ENCODE measurements at places on chromosomes 13 and 19.

- no peak for DNase-seq
These were observed 1346.0 kb upstream of the SPRY2 start for GRCh38 chr13:81686877-81687276.

DNA sequence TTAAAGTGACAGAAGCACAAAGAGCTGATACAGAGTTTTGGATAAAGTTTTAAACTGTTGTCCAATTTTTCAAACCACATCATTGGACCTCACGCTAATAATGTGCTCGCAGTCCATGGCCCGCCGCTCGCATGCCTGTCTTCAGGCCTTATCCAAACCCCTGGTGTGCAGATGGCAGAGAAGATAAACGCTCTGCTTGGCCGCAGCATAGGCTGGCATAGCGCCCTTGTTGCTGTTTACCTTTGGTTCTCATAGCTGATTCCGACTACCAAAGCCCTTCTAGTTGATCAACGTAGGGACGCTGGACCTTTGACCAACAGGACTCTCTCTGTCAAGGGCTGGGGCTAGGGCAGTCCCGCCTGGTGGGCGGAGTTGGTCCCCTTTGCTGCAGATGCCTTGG is 23.5 kb upstream of the QTRT1 start:
- DNase-seq: no peak

DNA sequence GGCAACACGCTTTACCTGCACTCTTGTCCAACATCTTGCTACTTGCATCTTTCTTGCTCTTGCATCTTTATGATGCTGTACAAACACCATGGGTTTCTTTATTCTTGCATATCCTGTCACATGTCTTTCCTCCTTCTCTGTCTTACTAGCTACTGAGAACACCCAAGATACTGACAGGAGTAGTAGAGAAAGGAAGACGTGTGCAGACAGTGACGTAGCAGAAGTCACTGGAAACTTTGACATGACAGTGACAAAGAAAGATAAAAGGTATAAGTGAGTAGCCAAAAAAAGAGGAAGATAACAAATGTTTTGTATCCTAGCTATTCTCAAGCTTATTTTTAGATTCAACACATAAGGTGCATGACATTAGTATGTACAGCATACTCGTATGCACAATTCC is 34.2 kb downstream of the TRPC4 start:
- DNase-seq: no peak

GRCh38 chr19:35882114-35882832 is 13.9 kb downstream of the APLP1 start:
- DNase-seq: no peak

GRCh38 chr13:73168226-73168952 is 109.6 kb downstream of the KLF5 start:
- no peak for DNase-seq

- no peak for DNase-seq
These were observed 20.0 kb downstream of the LAMP1 start for GRCh38 chr13:113317031-113317430.

- no peak for DNase-seq
These were observed 5.6 kb upstream of the GATAD2A start for GRCh38 chr19:19399733-19400433.

- no peak for DNase-seq
These were observed 2.3 kb downstream of the GRK1 start for GRCh38 chr13:113669231-113669754.

DNA sequence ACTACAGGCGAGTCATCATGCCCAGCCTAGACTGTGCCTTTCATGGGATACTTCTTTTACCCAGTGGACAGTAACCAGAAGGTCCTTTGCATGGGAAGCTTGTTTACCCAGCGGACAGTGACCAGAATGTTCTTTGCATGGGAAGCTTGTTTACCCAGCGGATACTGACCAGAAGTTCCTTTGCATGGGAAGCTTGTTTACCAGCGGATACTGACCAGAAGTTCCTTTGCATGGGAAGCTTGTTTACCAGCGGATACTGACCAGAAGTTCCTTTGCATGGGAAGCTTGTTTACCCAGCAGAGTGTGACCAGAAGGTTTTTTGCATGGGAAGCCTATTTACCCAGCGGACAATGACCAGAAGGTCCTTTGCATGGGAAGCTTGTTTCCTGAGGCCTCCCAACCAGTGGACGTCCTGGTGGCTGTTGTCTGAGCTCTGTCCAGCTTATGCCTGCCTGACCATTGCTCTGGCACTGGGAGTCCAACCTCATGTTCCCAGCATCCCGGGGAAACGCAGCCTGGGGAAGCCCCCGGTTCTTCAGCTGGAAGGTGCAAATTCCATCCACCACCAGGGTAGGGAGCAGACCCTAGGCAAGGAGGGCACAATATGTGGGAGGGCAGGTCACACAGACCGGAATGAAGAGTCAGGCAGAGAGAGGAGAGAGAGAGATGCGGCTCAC is 41.6 kb upstream of the PDCD5 start:
- DNase-seq: no peak

GRCh38 chr19:35935911-35936737 is at the start of gene LRFN3:
Gene LRFN3 (plus strand): TSS chr19:35936374. CDS start chr19:35939426, 3,052 bp downstream.
- peak; percentile 42 for DNase-seq

GRCh38 chr13:85373322-85373721 is 425.9 kb downstream of the SLITRK6 start:
- no peak for DNase-seq

- no peak for DNase-seq
These were observed 37.3 kb downstream of the KDM4B start for GRCh38 chr19:5006201-5006600.

GRCh38 chr19:16457954-16458331 is 13.8 kb downstream of the EPS15L1 start:
- DNase-seq: no peak

GRCh38 chr13:73366241-73366640 is 307.4 kb downstream of the KLF5 start:
- no peak for DNase-seq

DNA sequence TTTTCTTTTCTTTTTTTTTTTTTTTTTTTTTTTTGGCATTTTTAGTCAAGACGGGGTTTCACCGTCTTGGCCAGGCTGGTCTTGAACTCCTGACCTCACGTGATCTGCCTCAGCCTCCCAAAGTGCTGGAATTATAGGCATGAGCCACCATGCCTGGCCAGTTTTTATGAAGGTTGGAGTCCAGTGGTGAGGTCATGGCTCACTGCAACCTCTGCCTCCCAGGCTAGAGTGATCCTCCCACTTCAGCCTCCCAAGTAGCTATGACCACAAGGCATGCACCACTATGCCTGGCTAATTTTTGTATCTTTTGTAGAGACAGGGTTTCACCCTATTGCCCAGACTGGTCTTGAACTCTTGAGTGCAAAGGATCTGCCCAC is 4.2 kb downstream of the SNRPA start:
- DNase-seq: no peak

GRCh38 chr19:604355-604754 is 14.7 kb downstream of the HCN2 start:
- no peak for DNase-seq

- DNase-seq: no peak
These were observed 11.6 kb upstream of the DCLK1 start for GRCh38 chr13:36142735-36143134.

GRCh38 chr13:75798353-75799255 is 162.5 kb downstream of the LMO7 start:
- no peak for DNase-seq

DNA sequence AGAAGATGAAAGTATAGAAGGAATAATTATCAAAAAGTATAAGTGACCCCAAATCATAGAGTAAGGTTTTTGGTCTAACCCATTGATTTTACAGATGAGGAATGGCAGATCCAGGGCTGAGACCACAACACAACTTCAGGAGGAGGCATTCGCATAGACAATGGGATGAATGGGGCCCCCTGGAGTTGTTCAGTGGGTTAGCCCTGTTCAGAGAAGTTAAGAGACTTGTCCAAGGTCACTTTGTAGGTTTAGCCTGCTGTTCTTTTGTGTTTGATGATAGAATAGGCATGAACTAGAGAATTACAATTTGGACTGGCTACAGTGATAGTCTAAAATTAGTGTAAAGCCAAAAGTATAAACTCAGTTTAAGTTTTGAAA is 233.9 kb downstream of the KCNRG start:
- no peak for DNase-seq

DNA sequence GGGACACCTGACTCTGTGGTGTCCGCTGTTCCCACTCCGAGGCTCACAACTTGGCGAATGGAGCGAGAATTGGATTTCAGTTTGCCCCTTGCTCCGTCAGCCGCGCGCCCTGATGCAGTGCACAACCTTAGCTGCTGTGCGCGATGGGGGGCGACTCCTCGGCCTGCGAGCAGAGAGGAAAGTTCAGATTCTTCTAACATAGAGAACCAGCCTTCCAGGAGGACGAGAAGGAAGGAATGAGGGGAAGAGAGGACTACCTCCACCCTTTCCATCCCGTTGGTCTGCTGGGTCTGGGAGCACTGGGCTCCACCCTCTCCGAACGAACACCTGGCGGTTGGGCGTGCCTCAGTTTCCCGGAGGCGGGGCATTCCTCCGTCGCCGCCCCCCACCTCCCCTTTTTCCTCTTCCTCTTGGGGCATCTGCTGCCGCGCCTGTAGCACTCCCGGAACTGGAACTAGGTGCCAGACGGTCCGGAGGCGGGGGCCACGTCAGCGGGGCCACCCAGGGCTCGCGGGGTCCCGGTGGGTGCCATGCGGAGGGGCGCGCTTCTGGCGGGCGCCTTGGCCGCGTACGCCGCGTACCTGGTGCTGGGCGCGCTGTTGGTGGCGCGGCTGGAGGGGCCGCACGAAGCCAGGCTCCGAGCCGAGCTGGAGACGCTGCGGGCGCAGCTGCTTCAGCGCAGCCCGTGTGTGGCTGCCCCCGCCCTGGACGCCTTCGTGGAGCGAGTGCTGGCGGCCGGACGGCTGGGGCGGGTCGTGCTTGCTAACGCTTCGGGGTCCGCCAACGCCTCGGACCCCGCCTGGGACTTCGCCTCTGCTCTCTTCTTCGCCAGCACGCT is at the start of gene KCNK6:
TSS of gene KCNK6 (plus strand) at position 425 of the 838 bp plus-strand sequence. CDS start at position 531, 106 bp downstream.
- peak; percentile 41 for DNase-seq

- DNase-seq: no peak
These were observed 29.9 kb downstream of the NLRP13 start for GRCh38 chr19:55902080-55902751.

GRCh38 chr13:84870190-84870589 is 929.0 kb downstream of the SLITRK6 start:
- DNase-seq: no peak

GRCh38 chr13:32178763-32179162 is 136.4 kb downstream of the ZAR1L start:
- DNase-seq: no peak

DNA sequence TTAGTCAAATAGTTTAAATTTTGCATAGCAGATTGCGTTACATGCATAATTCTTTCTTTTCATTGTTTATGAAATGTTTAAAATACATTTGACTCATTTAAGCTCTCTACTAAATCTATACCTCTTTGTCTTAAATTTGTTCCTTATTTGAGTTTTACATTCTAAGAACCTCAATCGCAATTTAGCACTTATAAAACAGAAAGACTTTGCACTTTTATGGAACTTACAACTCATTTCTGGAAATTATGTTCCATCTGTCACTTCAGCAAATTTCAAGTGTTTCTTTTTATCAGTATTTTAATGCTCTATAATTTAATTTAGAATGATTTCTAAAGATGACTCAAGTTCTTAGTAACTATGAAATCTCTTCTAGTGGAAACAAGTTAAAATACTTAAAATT is 1505.8 kb upstream of the SPRY2 start:
- no peak for DNase-seq

DNA sequence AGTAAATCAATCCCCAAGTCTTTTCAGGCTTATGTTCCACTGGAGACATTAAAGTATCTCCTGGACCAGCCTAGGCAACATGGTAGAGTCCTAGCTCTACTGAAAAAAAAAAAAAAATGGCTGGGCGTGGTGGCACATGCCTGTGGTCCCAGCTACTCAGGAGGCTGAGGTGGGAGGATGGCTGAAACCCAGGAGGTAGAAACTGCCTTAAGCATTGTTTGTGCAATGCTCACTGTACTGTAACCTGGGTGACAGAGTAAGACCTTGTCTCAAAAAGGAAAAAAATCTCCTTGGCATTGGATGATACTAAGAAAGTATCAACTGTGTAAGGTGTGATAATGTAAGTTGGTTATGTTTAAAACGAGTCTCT is 8.8 kb downstream of the KLK8 start:
- no peak for DNase-seq

- DNase-seq: no peak
These were observed 55.8 kb upstream of the KCTD15 start for GRCh38 chr19:33740811-33741396.

- DNase-seq: no peak
These were observed 266.3 kb downstream of the PCDH20 start for GRCh38 chr13:61149331-61149730.

DNA sequence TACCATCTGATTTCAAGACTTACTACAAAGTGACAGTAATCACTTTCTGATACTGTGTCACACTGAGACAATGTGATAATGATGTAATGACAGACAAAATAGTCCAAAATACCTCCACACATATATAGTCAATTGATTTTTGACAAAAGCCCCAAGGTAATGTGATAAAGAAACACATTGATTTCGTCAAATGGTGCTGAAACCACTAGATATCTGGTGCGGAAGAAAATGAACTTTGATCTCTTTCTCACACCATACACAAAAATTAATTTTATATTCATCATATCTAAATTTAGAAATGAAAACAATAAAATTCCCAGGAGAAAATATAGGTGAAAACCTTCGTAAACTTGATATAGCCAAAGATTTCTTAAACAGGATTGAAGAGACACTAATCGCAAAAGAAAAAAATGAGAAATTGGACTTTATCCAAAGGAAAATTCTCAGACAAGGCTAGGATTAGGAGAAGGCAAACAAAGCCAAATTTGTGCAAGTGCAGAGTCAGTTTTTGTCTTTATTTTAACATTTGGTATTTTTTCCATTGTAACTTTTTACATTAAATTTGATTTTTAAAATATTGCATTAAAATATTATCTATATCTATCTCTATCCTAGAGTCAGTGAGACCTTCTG is 739.9 kb downstream of the DIAPH3 start:
- DNase-seq: no peak

DNA sequence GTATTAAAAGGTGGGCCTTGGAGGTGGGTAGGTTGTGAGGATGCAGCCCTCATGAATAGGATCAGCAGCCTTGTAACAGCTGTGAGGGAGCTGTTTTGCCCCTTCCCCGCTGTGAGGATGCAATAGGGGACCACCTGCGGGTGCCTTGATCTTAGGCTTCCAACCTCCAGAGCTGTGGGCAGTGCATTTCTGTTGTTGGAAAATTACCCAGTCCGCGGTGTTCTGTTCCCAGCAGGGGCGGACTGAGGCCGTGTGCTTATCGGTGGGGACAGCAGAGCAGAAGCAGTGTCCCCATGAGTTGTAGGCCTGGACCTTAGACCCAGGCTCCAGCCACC is 54.8 kb upstream of the TEX29 start:
- DNase-seq: no peak

DNA sequence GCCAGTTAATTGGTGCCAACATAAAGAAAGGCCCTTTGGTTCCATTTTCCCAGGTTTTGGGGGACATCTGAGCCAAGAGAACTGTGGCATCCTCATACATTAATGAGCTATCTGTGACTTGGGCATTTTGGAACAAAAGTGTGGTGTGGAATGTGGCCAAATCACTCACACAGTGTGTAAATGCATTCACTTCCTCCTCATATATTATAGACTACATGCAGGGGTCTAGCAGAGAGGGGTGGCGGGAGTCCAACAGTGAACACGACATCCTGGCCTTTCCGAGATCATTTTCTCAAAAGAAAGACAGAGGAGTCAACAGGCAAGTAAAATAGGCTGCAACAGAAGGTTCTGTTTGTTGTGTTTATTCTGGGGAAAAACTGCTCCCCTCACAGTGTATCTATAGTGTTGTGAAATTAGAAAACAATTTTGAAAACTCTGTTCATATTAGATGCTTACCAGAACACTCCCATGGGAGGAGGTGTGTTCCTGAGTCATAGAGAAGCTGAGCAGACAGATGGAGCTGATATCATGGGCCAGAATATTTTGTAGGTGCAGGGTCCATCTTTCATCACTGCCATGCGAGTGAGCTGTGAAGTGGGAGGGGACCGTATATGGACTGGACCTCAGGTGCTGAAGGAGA is 36.9 kb downstream of the PABPC3 start:
- no peak for DNase-seq
